ENCODE measurements at places on chromosomes 4 and X.

DNA sequence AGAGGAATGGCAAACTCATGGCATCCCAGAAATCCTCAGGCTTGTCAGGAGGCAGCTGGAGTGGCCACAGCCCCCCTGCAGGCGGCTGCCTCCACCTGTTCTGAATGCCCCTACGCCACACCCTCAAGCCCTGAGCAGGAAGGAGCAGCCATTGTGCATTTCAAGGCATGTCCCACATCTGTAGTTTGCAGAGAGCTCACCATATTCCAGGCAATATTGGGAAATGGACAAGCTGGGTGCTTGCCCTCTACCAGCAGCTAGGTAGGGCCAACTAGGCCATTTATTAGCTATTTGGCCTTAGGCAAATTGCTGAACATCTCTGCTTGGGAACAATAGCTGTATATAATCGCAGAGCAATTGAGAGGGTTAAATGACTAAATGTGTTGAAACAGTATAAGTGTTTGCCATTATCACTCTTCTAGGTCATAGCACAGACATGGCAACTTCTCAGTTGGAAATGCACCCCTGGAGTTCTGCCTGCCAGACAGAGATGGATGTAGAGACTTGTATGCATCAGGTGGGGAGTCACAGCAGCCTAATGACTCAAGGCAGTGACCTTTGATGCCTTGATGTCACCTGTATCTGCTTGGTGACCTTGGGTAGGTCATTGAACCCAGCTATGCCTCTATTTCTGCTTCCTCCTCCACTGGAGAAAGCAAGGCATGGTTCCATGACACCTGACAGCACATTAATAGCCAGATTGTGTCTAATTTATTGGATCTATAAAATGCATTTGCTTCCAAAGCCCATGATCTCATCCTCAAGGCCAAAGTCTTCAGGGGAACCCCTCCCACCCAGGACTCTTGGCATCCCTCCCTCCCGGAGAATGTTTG is 52.8 kb downstream of the FHDC1 start:
- DNase-seq, result no peak

- DNase-seq, result no peak
These were observed 158.8 kb upstream of the PJA1 start for GRCh38 chrX:69323786-69324720.

DNA sequence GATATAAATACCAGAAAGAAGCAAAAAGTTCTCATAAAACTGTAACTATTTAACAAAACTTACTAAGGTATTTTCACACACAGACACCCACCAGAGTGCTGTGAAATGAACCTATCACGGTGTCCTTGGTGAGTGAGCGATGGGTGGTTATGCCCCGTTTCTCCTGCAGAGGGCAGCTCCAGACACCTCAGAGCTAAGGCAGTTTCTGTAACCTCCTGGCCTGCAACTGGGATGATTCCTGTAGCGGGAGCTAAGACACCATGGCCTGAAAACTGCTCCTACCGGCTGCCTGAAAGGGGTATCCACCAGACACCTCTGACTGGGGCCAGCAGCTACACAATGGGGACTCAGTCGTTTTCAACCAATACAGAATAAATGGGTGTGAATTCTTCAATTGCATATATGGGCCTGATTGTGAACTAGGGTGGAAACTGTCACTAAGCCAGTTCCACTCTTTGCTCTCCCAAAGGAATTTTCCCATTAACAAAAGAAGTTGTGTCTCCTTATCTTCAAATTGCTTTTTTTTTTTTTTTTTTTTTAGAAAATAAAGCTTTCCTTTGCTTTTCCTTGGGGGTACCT is 2375.8 kb upstream of the TENM3 start:
- DNase-seq, result no peak

GRCh38 chr4:38516190-38516589 is 147.8 kb upstream of the KLF3 start:
- DNase-seq, result no peak

DNA sequence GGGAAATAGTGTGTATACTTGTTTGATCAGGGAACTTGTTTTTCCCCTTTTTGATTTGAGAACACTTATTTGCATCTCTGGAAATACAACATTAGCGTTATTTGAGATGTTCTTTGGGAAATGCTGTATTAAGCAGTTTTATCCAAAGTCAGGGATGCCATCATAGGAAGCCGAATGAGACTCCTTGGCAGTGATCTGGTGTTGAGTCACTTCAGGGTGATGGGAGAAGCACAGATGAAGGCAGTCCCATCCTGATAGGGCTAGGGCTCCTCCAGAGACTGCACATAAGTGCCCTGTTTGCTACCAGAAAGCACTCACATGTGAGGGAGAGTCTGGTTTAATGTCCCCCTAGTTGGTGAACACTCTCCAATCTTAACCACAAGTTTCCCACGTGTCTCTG is 62.3 kb downstream of the IL1RAPL1 start:
- no peak for DNase-seq
